ENCODE measurements at places on chromosomes 1 and 21. TPM values are rescaled to one million over a fixed set of nuclear protein-coding genes. Genes with fewer than 3 reads are reported as not detected.

The HRNR gene
- total RNA-seq, result not detected

The HSD3B2 gene
- total RNA-seq, result not detected

The MAN1C1 gene
- 0.65 TPM for total RNA-seq

The MTOR gene
- total RNA-seq, result 38.3 TPM

The UBE2U gene
- total RNA-seq, result not detected

The MX2 gene
- 5.3 TPM for total RNA-seq

The CLCN6 gene
- total RNA-seq, result 16.0 TPM

The FCMR gene
- total RNA-seq, result not detected

The SEC16B gene
- total RNA-seq, result 3.6 TPM

The SLC45A3 gene
- 4.8 TPM for total RNA-seq

The DCDC2B gene
- not detected for total RNA-seq
